ENCODE measurements at places on chromosomes 6 and 20. TPM values are rescaled to one million over a fixed set of nuclear protein-coding genes. Genes with fewer than 3 reads are reported as not detected.

DNA sequence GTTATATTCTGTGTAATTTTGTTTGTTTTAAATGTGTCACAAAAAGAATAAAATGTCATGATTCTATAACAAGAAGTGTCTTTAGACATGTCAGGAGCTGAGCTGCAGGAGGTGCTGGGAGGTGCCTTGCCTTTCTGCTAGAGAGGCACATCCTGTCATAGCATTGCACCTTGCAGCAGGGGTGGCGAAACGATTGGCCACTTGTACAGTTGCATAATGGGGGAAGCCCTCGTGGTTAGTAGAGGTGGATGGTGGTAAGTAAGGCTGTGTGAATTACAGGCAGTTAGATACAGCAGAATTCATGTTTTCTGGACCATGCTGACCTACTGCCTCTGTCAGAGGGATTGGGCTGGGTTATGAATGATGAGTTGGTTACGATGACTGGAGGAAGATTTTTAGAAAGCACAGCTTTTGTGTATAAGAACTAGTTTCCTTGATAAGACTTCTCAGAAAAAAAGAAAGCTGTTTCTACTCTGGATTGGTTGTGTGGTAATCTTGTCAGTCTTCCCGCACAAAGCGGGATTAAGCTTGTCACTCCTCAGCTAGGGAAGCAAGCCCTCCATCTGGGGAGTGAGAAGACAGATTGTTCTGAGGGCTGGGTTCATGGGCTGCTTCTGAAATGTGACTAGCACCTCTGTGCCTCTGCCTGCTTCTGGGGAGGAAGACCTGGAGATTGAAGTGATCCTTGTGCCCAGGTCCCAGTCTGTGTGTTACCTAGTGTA, 74.9 kb downstream of the FOXO3 start:
- no peak for DNase-seq

DNA sequence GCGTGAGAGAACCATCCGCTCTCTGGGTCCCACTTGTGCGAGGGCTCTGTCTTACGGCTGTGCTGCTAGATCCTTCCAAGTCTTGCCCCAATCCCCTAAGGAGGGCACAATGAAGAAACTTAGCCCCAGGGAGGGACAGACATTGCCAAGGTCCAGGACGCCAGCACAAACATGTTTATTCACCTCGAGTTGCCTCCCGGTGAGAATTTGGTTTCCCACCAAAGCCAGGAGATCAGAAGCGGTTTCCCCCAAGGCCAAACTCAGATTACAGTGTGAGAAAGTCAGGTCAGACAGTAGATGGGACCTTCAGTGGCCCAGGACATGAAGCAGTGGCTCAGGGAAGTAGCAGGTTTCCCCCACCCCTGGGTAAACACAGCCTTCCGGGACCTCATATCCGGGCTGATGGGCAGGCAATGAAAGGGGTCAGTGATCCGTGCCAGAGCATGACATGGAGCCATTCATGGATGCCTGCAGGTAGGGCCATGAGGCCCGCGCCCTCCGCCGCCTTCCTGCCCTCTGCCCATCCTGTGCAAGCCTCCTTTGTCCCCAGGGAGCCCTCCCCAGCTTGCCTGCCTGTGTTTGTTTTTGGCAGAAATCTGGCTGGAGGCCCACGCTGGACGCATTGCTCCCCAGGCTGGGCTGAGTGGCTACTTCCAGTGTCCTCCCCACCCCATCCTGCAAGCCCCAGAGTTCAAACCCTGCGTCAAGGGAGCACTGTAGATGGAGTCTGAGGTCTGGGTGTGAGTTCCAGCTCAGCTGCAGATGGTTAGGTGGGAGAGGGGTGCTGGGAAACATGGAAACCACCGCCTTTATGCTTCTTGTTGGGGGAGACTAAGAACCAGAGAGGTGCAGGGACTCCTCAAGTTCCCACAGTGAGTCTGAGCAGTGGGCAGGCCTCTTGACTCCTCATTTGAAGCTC, 2.0 kb downstream of the BPIFB2 start:
- no peak for DNase-seq

BLOC1S5 gene
- polyA plus RNA-seq, result 4.4 TPM

DNA sequence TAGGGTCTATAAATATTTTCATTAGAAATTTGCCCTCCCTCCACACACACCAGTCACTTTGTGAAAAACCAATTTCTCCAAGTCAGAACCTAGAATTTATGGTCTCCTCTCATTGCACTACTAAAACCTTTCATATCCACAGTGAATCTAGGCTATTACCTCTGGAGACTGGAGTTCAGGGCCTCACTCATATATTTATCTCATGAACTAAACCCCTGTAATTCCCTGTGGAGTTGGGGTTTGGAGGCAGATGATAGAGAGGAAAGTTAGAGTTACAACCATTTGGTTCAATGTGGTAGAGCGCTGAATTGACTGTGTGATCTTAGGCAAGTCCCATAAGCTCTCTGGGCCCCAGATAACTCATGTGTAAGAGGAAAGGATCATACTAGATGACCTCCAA, 18.2 kb upstream of the CEP85L start:
- no peak for DNase-seq

TRIM27 gene
- 33.5 TPM for polyA plus RNA-seq

DNA sequence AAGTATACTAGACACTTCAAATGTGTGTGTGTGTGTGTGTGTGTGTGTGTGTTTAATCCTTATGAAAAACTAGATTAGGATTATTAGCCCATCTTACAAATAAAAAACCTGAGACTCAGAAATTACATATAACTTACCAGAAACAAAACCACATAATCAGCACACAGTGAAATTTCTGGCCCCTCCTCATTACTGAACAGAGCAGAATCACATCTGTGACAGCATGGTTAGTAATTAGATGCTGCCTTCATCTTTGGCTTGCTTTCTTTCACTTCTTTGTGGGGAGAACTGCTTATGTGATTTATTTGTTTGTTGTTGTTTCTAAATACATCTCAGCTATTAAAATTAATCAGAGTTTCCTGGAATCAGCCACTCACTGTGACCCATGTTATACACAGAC, 267.1 kb downstream of the TENT5A start:
- no peak for DNase-seq
